HEK293T (cell line): ENCODE measurements at places on chromosomes 13 and 19.

DNA sequence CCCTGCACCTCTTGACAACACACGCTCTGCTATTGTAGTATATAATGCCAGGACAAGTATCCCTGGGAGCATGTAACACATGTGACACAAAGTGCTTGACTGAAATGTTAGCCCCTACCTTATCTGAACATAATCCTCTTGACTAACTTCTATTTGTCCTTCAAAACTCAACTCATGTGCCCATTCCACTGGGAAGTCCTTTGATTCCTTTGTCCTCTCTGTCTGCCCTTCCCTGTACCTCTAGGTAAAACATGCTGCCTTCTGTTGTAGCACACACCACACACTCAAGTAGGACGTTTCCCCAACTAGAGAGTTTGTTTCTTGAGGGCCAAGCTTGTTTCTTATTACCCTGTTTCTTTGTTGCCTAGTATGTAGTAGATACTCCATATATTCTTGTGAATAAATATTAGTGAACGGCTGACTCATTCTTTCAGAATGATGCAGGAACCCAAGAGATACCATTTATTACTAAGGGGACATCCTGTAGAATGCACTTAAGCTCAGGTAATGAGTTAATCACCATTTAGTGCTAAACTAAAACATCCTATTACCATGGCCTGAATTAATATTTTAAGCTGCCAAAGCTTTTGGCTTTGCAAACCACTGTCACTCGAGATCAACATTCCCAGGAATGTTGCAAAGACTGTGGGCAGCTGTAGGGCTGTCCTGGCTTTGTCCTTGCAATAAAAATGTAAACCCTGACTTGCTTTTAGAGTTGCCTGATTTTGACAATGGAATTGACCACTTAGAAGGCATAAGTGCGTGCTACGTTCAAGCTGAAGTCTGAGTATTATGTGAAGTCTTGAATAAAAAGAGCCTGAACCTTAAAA, 313.4 kb downstream of the COG6 start:
- no peak for DNase-seq

DNA sequence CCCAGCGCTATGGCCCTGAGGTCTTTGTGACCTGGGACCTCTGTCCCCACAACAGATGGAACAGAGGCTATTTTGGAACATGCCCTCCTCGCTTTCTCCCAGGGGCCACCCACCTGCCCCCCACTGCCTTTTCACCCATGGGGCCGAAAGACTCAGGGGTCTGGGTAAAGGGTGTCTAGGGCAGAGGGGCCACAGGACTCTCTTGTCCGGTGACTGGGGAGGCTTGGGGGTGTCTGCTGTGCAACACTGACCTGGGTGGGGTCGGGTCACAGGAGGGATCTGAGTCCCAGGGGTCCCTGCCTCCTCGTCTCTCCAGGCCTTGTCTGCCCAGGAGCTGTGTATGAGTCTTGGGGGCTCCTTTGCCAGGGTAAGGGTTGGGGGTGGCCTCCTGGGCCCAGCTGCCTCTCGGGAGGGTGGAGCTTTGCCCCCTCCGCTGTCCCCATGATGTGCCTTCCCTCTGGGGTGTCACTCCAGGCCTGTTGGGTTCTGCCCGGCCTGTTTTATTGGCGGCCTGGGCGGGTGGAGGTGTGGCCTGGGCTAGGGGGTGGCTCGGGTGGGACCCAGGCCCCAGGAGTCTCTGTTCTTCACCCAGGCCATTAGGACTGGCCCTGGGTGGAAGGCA, 2.1 kb downstream of the ARID3A start:
- no peak for DNase-seq

DNA sequence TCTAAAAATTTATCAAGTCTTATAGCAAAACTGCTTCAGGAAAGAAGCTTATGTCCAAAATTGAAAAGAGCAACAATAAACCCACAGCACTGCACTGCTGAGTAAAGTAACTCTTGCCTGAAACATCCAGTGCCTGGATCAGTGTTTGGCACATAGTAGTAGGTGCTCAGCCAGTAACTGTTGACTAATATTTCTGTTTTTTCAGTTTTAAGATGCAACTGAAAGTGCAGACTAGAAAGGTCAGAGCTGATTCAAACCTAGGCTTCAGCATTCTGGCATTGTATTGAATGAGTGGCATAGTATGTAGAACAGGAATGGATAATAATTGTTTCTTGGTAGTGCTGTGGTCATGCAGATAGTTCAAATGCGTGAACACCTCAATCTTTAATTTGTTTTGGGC, 67.6 kb downstream of the UBL3 start:
- no peak for DNase-seq

DNA sequence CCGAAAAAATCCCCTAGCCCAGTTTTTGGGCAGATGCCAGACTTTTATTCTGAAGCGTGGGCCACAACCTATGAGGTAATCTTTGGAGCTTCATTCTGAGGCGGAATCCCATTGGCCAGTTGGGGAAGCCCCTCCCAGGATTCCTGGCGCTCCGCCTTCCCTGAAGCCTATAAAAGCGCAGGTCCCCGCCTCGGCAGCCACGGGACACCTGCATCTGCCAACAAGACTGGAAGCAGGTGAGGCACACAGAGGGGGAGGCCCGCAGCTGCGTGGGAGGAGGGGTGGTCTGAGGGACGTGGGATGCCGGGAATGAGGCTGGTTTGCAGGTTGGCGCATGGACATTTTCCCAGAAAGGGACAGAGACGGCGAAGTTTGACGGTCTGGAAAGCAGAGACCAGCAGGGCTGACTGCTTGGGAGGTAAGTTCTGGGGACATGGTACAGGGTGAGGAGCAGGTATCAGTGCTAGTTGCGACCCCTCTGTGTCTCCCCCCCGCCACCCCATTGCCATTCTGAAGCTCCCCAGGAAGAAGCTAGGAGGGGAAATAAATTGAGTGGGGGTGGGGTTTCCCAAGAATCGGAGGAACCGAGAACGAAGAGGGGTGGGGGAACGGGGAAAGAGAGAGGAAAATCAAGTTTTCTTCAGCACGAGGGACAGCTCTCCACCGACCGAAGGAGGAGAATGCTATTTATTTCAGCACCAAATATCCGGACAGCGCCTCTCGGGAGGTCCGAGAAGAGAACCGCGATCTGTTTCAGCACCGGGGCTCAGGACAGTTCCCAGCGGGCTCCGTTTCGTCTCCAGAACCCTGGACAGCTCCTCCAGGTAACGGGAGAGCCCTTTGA, 22.4 kb upstream of the FEM1A start:
- peak; percentile 90 for DNase-seq

DNA sequence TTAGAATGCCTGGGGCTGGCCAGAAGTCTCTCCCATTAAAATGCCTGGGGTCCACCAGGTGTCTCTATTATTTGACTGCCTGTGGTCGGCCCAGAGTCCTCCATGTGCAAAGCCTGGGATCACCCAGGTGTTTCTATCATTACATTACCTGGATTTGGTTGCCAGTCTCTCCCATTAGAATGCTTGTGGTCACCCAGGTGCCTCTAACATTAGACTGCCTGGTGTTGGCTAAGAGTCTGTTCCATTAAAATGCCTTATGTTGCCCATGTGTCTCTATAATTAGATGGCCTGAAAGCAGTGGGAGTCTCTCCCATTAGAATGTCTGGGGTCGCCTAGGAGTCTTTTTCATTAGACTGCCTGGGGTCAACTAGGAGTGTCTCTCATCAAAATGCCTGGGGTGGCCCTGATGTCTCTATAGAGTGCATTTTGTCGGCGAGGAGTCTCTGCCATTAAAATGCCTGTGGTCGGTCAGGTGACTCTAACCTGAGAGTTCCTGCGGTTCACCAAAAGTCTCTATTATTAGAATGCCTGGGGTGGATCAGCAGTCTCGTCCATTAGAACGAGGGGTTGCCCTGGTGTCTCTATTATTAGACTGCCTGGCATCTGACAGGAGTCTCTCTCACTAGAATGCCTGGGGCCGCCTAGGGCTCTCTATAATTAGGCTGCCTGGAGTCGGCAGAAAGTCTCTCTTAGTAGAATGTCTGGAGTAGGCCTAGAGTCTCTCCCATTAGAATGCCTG, 1540.5 kb downstream of the UQCRFS1 start:
- DNase-seq, result no peak

DNA sequence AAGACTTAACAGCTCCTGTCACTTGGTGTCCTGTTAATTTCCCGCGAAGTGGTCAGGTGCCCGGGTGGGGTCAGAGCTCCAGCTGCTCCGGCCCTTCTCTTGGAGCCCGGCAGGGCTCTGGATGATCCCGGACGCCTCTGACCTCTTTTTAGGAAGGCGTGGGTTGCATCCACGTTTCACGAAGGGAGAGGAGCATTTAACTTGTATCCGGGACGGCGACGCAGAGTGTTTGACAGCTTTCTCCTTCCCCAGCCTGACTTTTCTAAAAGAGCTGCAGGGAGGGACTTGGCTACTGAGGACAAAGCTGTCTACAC, 656 bp downstream of the ZNF155 start:
- no peak for DNase-seq

DNA sequence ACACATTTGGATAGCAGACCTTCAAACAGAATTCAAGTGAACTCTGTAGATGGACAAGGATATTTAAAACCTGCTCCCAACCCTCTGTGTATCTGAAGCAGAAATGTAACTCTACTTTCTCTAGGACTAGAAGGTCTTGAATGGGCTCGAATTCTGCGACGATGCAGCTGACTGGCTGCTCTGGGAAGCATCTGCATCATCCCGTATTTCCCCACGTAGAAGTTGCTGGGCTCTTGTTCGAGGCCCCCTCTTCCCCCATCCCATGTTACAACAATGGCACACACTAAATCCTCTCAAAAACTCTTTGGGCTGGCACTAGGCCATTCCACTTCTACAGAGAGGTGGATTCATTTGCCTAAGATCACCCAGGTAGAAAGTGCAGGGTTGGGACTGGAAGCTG, 15.0 kb downstream of the C19orf81 start:
- DNase-seq, result no peak

DNA sequence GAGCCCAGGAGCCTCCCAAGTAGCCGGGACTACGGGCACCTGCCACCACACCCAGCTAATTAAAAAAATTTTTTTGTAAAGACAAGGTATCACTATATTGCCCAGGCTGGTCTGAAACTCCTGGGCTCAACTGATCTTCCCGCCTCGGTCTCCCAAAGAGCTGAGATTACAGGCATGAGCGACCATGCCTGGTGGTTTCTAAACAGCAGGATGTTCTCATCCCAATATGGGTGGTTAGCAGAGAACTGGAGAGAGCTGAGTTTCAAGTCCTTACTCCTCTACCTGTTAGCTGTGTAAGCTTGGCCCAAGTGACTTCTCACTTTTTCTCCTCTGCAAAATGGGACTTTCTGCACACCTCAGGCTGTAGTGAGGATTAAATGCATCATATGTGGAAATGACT, 8.0 kb downstream of the TMEM91 start:
- DNase-seq, result no peak

DNA sequence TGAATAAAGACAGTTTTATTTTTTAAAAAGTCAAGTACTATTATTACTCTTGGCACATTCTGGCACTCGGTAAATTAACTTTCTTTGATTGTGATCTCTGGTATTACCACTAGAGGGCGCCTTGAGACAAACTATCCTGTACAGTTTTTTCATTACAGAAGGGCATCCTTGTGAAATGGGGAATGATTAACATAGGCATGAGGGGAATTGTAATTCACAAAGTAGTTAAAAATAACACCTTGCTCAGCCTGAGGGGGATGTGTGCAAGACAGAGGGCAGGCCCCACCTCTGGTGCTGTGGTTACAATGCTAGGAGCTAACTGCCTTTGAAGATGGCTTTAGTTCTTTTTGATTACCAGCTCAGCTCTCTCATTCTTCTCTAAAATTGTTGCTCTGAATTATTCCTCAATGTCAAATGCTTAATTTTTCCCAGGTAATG, 24.2 kb upstream of the C1QTNF9B start:
- peak; percentile 9 for DNase-seq

- peak; percentile 67 for DNase-seq
Observed at GRCh38 chr19:9792206-9793070, 23.9 kb upstream of the ZNF846 start.

- DNase-seq, result peak; percentile 7
Observed at GRCh38 chr13:108609353-108609752, 20.1 kb upstream of the MYO16 start.

- peak; percentile 7 for DNase-seq
Observed at GRCh38 chr13:112055036-112055914, 11.7 kb upstream of the SOX1 start.

DNA sequence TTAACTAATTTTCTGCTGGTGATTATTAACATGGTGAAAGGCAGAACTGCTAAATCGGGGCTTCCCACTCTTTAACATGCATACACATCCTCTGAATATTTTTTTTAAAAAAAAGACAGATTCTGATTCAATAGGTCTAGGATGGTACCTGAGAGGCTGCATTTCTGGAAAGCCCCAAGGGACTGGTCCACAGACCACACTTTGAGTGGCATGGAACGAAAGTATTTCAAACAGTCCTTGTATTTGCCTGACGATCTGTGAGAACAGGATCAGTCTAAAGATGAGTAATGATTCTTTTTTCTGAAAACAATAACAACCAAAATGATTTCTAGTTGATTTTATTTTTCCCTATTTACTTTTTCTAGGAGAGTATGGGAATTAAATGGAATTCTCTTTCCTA, 16.7 kb upstream of the SPART start:
- DNase-seq, result no peak

- DNase-seq, result no peak
Observed at GRCh38 chr19:10037367-10037766, 24.1 kb downstream of the RDH8 start.

DNA sequence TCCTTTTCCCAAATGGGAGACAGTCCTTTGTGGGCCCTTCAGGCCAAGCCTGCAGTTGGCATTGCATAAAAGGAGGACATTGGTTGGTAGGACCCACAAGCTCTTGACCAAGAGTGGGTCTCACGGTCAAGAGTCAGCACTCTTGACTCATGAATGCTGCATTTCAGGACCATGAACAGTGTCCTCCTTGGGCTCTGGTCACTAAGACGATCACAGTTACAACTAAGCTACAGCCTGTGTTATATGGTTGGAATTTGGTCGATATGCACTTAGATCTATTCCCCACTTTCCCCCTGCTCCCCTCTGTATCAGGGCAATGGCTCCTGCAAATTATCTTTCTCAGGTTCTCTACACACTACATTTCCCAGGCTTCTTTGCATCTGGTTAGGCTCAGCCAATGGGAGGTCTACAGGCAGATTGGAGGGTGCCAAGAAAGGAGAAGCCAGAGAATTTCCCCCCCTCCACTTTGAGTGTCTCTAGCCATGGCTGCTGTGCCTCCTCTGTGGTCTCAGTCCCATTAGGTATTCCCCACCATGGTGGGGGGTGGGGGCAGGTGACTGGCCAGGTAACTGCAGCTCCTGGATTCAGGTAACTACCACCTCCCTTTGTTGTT, 3.1 kb upstream of the OLFM2 start:
- DNase-seq, result no peak
